ENCODE measurements at places on chromosomes 7 and 10. TPM values are rescaled to one million over a fixed set of nuclear protein-coding genes. Genes with fewer than 3 reads are reported as not detected.

CYP26C1 gene
- 0.42 TPM for total RNA-seq

- no peak for DNase-seq
- no peak overlapping the region for H3K4me3 ChIP-seq
- H3K36me3 ChIP-seq, result peaks cover 15% of the 10 kb centered on the region
- H3K27ac ChIP-seq, result no peak overlapping the region
- H3K27me3 ChIP-seq, result no peaks in the 10 kb centered on the region
- H3K4me1 ChIP-seq, result no peaks in the 10 kb centered on the region
These were observed 7.9 kb downstream of the NUDT13 start for GRCh38 chr10:73117976-73118743.

DNA sequence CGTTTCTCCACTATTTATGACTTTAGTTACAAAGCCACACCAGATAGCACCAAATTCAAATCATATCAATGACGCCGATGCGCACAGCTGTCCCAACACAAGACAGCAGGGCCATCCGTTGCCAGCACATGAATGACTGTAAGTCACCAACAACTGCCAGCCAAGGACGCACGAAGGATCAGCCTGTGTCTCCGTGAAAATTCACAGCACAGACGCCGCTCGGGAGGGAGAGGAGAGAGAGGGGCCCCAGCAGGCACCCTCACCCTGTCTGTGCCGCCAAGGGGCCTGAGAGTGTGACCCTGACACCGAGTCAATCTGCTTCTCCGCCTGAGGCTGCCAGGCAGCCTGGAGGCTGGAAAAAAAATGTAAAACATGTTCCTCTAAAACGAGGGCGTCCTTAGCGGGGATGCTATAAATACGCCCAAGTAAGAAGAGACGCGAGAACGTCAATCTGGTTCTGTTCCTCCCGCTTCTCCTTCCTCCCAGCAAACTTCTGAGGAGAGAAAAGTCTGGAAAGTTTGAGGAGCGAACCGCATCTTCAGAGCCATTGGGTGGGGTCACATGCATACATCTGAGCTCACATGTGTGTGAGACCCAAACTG lies 111.2 kb downstream of the PTPRN2 start:
- H3K4me3 ChIP-seq, result no peak overlapping the region
- no peaks in the 10 kb centered on the region for H3K36me3 ChIP-seq
- no peak for DNase-seq
- peaks cover 3% of the 10 kb centered on the region for H3K4me1 ChIP-seq

- peaks cover 8% of the 10 kb centered on the region for H3K36me3 ChIP-seq
- H3K27ac ChIP-seq, result no peak overlapping the region
- no peaks in the 10 kb centered on the region for H3K27me3 ChIP-seq
- no peak overlapping the region for H3K4me3 ChIP-seq
These were observed 26.9 kb downstream of the PPP1R3C start for GRCh38 chr10:91605968-91606367.

DNA sequence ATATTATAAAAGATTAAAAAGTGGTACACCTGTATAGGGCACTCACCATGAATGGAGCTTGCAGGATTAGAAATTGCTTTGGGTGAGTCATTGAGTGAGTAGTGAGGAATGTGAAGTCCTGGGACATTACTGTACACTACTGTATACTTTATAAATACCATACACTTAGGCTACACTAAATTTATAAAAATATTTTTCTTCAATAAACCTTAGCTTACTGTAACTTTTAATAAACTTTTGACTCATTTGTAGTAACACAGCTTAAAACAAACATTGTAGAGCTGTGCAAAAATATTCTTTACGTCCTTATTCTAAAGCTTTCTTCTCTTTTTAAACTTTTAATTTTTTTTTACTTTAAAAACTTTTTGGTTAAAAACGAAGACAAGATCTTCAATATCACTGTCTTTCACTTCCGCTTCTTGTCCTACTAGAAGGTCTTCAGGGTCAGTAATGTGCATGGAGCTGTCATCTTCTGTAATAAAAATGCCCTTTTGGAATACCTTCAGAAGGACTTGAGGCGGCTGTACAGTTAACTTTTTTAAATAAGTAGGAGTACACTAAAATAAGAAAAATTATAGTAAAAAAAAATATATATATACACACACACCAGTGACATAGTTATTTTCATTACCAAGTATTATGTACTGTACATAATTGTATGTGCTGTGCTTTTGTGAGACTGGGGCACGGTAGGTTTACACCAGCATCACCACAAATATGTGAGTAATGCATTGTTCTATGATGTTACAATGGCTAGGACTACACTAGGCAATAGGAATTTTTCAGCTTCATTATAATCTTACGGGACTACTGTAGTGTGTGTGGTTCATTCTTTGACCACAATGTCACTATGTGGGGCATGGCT lies 3.5 kb downstream of the STK31 start:
- H3K27me3 ChIP-seq, result no peaks in the 10 kb centered on the region
- no peaks in the 10 kb centered on the region for H3K4me1 ChIP-seq
- H3K4me3 ChIP-seq, result no peak overlapping the region
- no peak overlapping the region for H3K27ac ChIP-seq
- H3K36me3 ChIP-seq, result no peaks in the 10 kb centered on the region

- no peaks in the 10 kb centered on the region for H3K4me1 ChIP-seq
- DNase-seq, result no peak
- H3K27me3 ChIP-seq, result no peaks in the 10 kb centered on the region
These were observed 608.9 kb downstream of the CNTNAP2 start for GRCh38 chr7:146725520-146725919.

DNA sequence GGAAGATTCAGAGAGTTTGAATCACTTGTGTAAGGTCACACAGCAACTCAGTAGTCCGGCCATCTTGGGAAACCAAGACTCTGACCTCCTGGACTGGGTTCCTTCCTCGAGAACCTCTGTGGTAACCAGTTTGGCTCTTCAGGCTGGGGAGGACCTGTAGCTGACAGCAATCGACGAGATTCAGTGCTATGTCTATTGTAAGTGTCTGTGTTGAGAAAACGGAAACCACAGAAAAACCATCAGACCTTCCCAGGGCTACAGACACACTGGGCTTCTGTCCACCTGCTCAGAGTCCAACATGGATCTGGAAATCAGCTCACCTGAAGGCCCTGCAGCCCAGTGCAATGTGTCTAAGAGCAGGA lies 403.7 kb downstream of the RPS24 start:
- H3K4me3 ChIP-seq, result no peak overlapping the region
- no peaks in the 10 kb centered on the region for H3K27me3 ChIP-seq
- H3K27ac ChIP-seq, result no peak overlapping the region
- DNase-seq, result no peak
- no peaks in the 10 kb centered on the region for H3K4me1 ChIP-seq

GSAP gene
- total RNA-seq, result 1.9 TPM

DNA sequence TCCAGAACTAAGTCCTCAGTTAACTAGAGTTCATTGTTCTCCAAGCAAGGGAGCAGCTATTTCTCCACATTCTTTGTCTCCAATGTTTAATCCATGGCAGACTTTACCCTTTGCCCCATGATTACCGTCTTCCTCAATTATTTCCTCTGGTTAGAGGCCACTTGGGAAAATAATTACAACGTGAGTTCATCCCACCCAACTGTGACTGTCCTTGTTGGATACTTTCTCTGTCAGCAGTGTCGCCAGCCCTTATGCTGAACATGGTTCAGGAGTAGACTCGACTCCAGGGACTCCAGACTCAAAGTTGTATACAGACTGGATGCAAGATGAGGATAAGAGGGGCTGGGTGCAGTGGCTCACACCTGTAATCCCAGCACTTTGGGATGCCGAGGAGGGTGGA lies 17.1 kb upstream of the SEPHS1 start:
- no peaks in the 10 kb centered on the region for H3K36me3 ChIP-seq
- H3K27ac ChIP-seq, result no peak overlapping the region
- H3K4me3 ChIP-seq, result no peak overlapping the region
- no peaks in the 10 kb centered on the region for H3K4me1 ChIP-seq

HIBADH gene
- 20.8 TPM for total RNA-seq

- H3K27me3 ChIP-seq, result no peaks in the 10 kb centered on the region
- no peak for DNase-seq
- H3K27ac ChIP-seq, result no peak overlapping the region
- H3K4me1 ChIP-seq, result no peaks in the 10 kb centered on the region
- peaks cover 11% of the 10 kb centered on the region for H3K36me3 ChIP-seq
- no peak overlapping the region for H3K4me3 ChIP-seq
These were observed 7.9 kb upstream of the SEPTIN7 start for GRCh38 chr7:35792873-35793489.

ETV1 gene
- total RNA-seq, result 68.5 TPM

PTPN20 gene
- total RNA-seq, result not detected

SH2D4B gene
- total RNA-seq, result not detected

GRCh38 chr7:107330478-107330877 lies 139.4 kb upstream of the GPR22 start:
- no peaks in the 10 kb centered on the region for H3K4me1 ChIP-seq
- no peak for DNase-seq
- H3K27ac ChIP-seq, result no peak overlapping the region
- no peaks in the 10 kb centered on the region for H3K36me3 ChIP-seq
- H3K4me3 ChIP-seq, result no peak overlapping the region

- H3K27ac ChIP-seq, result no peak overlapping the region
- H3K4me3 ChIP-seq, result no peak overlapping the region
- H3K27me3 ChIP-seq, result no peaks in the 10 kb centered on the region
These were observed 530.9 kb upstream of the POM121L12 start for GRCh38 chr7:52504561-52504960.
